ENCODE measurements at places on chromosomes 12 and 14. TPM values are rescaled to one million over a fixed set of nuclear protein-coding genes. Genes with fewer than 3 reads are reported as not detected.

Gene RNASE1
- total RNA-seq = not detected

Gene ACRBP
- total RNA-seq = 0.15 TPM

Gene DDX11
- total RNA-seq = 47.9 TPM

Gene ASPG
- not detected for total RNA-seq

Gene SLC5A8
- not detected for total RNA-seq

Gene HCAR3
- total RNA-seq = 0.15 TPM

Gene RNASE7
- not detected for total RNA-seq

Gene ARHGDIB
- total RNA-seq = 1.2 TPM

Gene ZNF385A
- 21.2 TPM for total RNA-seq

Gene NUAK1
- 7.0 TPM for total RNA-seq

Gene IL22
- not detected for total RNA-seq

Gene RIMBP2
- total RNA-seq = not detected

Measured in A549 treated with Mapracorat at 1 μM for 4 hours (cell line).